ENCODE measurements at places on chromosomes 7 and 10.
A peak's percentile ranks its signal among the peaks of the same experiment; 100 is the strongest.

- peak; percentile 45 for DNase-seq
These were observed 490.9 kb downstream of the REEP3 start for GRCh38 chr10:64011912-64012714.

DNA sequence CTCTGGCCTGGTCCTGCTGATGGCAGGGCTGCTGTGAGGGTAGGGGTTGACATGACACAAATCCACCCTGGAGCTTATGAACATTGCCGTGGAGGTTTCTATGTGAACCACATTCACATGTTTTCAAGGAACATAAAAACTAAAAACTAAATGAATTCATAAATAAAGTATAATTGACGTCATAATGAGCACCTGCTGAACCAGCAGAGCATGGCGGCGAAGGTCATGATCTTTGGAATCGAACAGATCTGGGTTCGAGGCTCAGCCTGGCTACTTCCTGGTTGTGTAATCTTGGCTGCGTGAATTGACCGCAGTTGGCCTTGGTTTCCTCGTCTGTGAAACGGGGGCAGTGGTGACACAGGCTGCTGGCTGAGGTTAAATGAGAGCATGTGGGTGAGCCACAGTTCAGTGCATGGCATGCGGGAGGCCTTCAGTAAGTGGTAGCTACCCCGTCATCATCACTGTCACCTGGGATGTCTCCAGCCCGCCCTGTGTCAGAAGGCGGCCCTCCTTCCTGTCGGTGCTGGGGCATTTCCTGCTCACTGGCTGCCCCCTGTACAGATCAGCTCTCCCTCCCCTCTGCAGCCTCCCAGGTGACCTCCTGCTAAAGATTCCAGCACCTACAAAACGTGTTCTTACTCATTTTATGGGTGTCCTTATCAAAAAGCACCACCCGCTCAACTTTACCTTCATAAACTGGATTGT is 190.3 kb upstream of the SHH start:
- no peak for DNase-seq

DNA sequence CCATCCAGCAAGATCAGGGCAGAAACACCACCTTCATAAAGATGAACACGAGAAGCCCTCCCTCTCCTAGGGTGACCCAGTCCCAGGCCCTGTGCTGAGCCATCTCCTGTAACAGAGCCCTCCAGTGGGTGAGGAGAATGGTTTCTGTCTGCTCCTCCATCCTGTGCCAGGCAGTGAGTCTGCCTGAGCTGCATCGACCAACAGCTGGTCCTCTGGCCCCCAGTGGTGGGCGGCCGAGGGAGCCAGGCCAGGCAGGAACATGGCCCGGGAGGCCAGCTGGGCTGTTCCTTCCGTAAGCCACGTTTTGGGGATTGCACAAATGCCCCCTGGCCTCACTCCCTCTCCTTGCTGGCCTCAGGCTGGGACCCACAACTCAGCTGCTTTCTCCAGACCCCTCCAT is 73.5 kb downstream of the GRB10 start:
- DNase-seq, result no peak

- peak; percentile 38 for DNase-seq
These were observed 119.9 kb downstream of the TFEC start for GRCh38 chr7:115910541-115911164.

DNA sequence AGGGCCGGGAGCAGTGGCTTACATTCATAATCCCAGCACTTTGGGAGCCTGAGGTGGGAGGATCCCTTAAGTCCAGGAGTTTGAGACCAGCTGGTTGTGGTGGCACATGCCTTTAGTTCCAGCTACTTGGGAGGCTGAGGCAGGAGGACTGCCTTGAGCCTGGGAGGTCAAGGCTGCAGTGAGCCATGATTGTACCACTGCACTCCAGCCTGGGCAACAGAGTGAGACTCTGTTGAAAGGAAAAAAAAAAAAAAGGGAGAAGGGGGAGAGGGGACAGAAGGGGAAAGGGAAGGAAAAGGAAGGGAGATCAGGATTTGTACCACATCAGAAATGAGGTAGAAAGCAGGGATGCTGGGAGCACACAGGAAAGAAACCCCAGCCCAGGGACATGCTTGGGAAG is 38.7 kb upstream of the SVOPL start:
- no peak for DNase-seq

DNA sequence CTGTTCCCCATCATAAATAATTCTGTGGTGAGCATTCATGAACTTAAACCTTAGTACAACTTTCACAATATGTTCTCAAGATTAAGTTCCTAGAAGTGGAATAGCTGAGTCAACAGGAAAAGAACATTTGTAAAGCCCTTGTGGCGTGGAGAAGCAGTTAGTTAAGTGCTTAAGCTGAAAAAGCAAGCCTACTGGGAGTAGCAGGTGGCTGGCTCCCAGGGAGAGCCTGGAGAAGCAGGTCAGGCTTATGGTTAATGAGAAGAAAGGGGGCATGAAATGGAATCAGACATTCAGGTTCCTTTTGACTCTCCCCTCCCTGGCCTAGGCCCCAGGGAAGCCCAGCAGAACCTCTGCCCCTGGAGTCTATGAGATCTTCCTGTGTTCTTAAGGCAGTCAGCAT is 35.3 kb downstream of the VSTM4 start:
- DNase-seq, result no peak

GRCh38 chr10:11286261-11286852 is 268.7 kb downstream of the CELF2 start:
- DNase-seq, result no peak

GRCh38 chr7:50508471-50508943 is 56.7 kb downstream of the DDC start:
- DNase-seq, result no peak

DNA sequence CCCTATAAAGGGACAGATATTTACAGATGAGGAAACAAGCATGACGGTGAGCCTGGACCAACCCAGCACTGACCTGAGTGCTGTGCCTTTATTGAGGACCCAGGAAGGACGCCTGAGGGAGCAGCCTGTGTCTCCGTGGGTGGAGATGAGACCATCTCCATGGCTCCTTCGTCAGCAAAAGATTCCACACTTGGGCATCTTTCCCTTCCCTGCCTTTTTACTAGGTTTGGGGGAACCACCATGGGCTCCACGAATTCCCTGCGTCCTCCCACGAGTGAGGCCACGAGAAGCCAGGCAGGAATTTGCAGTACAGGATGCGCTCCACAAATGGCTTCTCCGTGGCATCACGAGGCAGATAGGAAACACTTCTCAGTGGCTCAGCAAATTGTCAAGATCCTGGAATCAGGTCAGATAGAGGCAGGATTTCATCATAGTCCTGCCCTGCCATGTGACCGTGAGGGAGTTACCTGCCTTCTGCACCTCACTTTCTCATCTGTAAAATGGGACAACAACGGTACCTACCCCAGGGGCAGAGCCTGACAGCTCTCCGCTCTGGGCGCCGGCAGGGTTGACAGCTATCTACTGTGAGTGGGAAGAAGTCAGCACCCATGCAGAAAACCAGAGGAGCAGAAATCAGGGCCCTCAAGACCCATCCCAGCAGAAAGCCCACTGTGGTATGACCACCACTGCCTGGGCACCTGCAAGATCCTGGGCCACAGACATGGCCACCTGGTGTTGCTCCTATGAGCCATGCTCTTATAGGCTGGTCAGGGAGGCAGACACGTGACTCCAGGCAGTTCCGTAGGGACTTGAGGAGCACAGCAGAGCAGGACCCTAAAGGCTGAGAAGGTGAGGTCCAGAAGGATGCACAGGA is 80.1 kb downstream of the GRID1 start:
- no peak for DNase-seq

GRCh38 chr10:117980216-117980615 is 66.5 kb downstream of the RAB11FIP2 start:
- no peak for DNase-seq

DNA sequence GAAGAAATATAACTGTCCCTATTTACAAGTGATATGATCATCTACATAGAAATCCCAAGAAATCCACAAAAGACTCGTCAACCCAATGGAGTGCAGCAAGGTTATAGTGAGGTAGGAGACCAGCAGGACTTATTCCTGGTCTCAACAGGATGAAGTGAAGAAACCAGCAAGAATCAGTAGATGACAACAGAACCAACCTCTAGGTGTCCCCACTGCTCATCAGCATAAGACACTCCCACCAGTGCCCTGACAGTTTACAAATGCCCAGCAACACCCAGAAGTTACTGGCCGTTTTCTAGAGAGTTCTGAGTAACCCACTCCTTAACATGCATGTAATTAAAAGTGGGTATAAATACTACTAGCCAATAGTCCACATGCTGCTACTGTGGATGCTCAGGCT is 470.5 kb upstream of the LRRTM3 start:
- no peak for DNase-seq

GRCh38 chr7:127322832-127323493 is 69.5 kb downstream of the ZNF800 start:
- DNase-seq, result no peak

- DNase-seq, result no peak
These were observed 6.9 kb upstream of the TNS3 start for GRCh38 chr7:47588704-47589225.

DNA sequence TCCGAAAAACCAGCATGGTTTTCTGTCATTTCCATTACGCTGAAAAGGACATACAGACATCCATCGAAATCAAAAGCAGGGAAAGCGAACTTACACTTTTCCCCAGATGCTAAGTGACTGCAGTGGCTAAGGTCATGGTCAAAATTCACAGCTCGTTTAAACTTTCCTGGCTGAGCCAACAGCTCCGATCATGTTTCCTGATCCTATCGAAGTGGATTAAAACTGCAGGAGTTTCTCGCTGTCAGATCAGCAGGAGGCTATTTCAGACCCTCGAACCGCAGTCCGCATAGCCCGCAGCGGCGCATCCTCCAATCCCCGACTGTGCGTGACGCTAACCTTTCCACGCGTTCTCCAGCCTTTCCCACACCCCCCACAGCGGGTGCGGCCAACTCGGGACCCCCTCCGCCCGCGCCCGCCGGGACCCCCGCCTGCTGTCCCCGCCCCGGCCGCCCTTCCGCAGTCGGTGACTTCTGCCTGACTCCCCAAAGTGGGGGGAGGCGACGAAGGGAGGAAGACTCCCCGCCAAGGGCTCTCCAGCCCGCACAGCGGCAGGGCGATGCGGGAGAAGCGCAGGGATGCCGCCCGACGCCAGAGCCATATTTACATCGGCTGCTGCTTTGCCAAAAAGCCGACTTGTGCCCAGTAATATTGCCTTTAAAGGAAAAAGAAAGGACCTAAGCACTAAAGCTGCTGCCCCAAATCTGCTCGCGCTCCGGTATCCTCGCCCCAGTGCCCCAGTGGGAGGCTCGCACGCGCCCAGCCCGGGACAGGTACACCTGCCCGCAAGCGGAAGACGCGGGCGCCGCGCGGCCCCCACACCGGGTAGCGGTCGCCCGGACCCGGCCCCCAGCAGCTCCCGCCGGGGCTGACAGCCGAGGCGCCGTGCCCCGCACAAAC is 1.2 kb downstream of the PIP4K2A start:
- DNase-seq, result no peak

- no peak for DNase-seq
These were observed 2.2 kb upstream of the GTF2I start for GRCh38 chr7:74655324-74655723.

DNA sequence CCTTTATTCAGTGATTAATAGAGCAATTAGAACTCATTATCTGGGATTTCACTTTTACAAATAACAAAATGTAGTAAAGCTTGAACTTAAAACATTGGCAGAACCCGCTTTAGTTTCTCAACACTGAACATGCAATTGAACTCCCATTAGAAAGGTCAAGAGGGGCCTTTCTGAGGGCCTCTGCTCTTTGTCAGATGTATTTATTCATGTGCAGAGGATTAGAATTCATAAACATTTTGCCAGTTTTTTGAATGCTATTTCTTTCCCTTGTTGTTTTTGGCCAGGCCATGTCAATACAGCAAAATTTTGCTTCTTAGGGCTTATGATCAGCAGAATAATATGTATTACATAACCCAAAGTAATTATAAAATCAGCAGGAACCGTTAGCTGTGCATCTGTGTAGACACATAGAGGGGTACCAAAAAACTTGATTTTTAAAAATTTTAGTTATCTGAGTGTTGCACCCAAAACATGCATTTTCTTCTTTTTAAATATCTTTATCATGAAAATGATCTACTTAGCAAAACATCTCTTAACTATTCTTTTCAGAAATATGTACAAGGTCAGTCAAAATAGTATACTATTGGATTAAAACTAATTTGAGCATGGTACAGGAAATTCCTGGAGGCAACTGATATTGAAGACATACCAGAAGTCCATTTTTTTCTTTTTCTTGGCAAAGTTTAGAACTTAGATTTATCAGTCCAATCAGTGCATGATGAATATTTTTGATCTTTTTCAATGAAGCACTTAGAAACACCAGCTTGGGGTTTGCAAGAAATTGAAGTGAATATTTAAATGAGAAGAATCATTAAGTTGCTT is 177.5 kb downstream of the TWIST1 start:
- no peak for DNase-seq

GRCh38 chr7:27520815-27521790 is 141.6 kb downstream of the HIBADH start:
- DNase-seq, result no peak

DNA sequence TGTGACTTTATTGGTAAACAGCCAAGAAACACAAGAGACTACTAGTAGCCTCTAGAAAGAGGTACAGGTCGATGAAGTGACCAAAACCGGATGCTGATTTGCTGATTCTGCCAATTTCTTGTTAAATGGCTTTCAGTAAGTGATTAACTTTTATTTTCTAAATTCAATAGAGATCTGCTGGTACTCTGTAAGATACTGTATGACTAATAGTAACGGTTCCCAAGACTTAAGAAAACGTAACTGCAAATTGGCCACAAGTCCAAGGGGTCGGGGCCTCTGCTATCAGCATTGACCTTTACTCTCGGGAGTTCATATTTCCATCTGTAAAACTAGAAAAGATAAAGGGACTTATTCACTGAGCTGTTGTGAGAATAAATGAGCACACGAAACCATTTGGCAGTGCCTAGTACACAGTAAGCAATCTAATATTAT is 1.4 kb downstream of the FAM3C start:
- DNase-seq, result no peak

GRCh38 chr10:59894114-59894513 is 12.2 kb downstream of the CCDC6 start:
- no peak for DNase-seq

GRCh38 chr10:96614515-96614914 is 27.7 kb upstream of the TM9SF3 start:
- DNase-seq, result peak; percentile 20
